ENCODE measurements at places on chromosomes 1 and 21.

DNA sequence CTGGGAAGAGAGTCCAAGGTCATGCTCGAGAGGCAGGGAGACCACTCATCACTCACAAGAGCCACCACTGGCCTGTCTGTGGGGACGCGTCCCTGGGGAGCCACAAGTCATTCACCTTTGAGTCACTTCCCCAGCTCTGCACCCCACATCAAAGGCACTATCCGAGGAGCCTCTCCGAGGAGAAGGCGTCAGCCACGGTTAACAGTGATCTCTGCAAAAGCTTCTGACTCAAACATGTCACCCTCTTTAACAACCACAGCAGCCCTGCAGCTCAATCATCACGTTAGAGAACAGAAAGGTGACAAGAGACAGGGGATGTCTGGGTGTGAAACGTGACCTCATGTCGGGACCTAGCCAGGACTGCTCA lies 9.0 kb downstream of the LRRC47 start:
- no peak for DNase-seq

GRCh38 chr1:150869683-150870082 lies 6.7 kb downstream of the ARNT start:
- DNase-seq = no peak

GRCh38 chr1:245748240-245748639 lies 593.5 kb downstream of the KIF26B start:
- DNase-seq = no peak

DNA sequence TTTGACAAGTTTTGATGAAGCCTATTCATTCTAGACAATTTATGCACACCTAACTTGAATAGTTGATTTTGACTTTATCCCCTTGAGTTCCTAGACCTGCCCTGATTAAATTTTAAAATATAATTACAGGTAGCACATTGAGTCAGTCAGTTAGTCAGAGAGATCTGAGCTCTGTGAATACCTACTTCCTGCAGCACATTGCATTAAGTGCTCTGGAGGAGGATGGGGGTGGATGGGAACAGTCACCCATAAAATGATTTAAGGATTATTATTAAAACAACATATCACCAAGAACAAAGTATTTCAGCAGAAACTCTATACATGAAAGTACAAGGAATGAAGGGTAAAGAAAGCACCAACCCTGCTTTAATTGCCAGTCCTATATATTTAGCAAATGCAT lies 11.8 kb upstream of the RPF1 start:
- no peak for DNase-seq

DNA sequence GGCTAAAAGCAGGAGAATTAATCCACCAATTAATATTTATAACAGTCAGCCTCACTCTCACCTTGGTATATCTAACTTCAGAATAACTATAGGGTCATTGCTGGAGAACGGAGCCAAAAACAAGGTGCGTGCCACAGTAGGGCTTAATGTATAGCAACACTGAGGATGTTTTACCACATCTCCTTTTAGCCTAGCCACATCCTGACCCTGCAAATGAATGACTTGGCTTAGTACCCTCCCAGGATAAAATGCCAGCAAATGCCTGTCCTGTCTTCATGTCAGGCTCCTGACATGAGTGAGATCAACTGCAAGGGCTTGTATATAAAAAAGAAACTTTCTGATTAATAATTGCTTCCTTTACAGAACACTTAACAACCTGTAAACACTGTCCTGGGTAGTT lies 2.7 kb upstream of the CDC42BPA start:
- DNase-seq = no peak

All from cardiac septum (tissue), 1 donor.